AG10803 (cell line): ENCODE measurements at places on chromosomes 2 and 18.

DNA sequence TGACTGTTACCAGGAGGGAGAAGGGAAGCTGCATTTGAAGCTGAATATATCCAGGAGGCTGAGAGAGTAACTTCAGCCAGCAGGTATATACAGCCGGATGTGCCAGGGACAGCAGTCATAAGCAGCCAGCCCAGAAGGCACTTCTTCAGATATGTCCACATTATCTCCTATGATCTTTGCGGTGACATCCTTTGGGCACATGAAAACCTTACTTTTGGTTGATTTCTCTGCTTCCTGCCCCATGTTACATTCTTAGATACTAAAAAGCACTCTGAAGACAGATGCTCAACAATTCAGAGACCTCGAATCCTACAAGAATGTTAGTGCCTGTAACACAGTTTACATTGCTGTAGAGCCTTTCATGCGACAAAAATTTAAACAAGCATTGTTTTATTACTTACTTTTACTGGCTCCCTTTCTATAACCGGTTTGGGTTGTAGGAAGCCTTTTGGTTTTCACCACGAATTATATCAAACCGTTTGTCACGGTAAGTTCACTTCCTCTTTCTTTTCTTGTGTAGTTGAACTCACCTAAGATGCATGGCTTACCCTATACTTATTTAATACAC lies 50.3 kb upstream of the TLK1 start:
- DNase-seq = peak; percentile 15

- no peak for DNase-seq
Observed at GRCh38 chr2:146762786-146763185, 1082.0 kb upstream of the ACVR2A start.

DNA sequence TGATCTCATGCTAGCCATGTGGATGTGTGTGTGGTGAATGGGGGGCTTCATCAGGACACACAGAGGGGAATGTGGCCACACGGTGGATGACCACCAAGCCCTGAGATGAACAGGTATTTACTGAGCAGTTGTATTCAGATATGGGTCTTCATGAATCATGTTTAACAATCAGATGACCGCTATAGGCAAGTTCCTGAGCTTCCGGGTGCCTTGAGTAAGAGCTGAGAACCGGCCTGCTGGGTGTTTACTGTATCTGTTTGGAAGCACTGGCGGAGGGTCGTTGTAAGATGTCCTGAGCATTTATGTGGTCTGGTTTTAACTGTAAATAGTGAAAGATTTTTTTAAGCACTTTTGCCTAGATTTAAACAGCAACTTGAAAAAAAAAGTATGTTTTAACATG lies 43.9 kb downstream of the BOLA3 start:
- no peak for DNase-seq

- DNase-seq = peak; percentile 45
Observed at GRCh38 chr2:225994748-225995405, 595.4 kb downstream of the NYAP2 start.

- no peak for DNase-seq
Observed at GRCh38 chr2:46499392-46499785, 20.0 kb downstream of the TMEM247 start.

GRCh38 chr18:70627182-70627802 lies 338.4 kb downstream of the SOCS6 start:
- DNase-seq = no peak

DNA sequence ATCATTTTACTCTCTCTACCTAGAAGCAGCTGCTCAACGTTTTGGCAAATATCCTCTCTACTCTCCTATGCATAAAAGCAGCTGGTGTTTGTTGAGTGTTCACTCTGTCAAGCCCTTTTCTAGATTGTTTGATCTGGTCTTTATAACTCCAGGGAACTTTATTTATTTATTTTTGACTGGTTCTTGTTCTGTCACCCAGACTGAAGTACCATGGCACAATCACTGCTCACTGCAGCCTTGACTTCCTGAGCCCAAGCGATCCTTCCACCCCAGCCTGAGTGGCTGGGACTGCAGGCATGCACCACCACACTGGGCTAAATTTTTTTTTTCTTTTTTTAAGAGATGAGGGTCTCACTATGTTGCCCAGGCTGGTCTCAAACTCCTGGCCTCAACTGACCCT lies 12.7 kb downstream of the CATIP start:
- no peak for DNase-seq

DNA sequence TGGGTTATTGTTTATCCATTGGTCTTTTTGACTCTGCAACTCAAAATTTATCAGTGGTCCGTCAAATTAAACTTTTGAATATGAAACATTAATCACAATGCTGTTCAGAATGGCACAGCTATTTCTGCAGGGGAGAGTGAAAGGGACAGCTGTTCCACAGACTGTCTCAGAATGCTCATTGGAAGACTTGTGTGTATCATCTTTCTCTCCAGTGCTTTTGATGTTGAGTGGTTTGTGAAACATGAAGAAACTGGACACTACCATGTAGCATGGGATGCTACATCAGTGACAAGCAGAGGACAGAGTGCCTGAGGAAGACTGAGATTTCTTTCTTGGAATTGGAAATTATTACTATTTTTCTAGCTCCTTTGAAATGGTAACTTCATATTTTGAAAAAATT lies 115.7 kb downstream of the PLCL1 start:
- no peak for DNase-seq

DNA sequence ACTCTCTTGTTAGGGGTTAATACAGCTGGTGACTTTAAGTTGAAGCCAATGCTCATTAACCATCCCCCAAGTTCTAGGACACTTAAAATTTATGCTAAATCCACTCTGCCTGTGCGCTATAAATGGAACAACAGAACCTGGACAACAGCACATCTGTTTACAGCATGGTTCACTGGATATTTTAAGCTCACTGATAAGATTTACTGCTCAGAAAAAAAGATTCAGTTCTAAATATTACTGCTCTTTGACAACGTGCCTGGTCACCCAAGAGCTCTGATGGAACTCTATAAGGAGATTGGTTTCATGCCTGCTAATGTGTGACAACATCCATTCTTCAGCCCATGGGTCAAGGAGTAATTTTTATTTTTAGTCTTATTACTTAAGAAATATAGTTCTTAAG lies 27.5 kb downstream of the RNF103 start:
- no peak for DNase-seq

DNA sequence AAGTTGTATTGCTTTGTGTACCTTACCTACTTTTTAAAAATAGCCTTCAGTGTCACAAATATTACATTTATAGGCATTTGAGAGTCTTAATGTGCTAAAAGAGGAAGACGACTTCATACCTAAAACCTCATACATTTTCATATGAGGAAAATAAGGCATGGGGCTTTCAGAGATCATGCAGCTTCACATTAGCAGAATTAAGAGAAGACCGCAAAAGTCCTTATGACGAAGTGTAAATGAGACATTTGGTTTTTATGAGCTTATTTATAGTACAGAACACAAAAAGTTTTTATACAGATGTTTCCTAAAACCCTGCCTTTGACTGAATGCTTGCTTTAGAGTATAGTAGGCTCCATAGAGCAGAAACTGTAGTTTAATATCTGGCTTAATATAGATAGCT lies 10.1 kb upstream of the CCDC138 start:
- DNase-seq = no peak

GRCh38 chr2:126668254-126668653 lies 12.3 kb downstream of the GYPC start:
- DNase-seq = no peak

GRCh38 chr2:191675807-191676721 lies 1.9 kb upstream of the NABP1 start:
- DNase-seq = peak; percentile 46

- DNase-seq = no peak
Observed at GRCh38 chr2:240935103-240935876, 29.2 kb downstream of the CROCC2 start.

GRCh38 chr2:184305105-184305504 lies 293.2 kb upstream of the ZNF804A start:
- no peak for DNase-seq

DNA sequence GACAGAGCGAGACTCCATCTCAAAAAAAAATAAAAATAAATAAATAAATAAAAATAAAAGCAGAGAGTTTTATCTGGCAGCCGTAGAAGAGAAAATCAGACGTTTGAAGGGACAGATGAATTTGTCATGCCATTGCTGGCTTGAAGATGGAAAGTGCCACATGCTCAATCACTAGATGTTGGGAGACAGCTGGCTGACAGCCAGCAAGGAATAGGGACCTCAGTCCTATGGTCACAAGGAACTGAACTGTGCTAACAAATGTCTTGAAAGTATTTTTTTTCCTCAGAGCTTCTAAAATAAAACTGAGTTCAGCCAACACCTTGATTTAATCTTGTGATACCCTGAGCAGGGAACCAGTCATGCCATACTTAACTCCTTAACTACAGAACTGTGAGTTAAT lies 65.4 kb downstream of the DTNA start:
- no peak for DNase-seq
